Stimulated activated CD8-positive, alpha-beta memory T cell treated with anti-CD3 and anti-CD28 coated beads, Interleukin-7, amount 100 ng/mL, for 1 hour (primary cell): ENCODE measurements at places on chromosomes 3 and 15.

DNA sequence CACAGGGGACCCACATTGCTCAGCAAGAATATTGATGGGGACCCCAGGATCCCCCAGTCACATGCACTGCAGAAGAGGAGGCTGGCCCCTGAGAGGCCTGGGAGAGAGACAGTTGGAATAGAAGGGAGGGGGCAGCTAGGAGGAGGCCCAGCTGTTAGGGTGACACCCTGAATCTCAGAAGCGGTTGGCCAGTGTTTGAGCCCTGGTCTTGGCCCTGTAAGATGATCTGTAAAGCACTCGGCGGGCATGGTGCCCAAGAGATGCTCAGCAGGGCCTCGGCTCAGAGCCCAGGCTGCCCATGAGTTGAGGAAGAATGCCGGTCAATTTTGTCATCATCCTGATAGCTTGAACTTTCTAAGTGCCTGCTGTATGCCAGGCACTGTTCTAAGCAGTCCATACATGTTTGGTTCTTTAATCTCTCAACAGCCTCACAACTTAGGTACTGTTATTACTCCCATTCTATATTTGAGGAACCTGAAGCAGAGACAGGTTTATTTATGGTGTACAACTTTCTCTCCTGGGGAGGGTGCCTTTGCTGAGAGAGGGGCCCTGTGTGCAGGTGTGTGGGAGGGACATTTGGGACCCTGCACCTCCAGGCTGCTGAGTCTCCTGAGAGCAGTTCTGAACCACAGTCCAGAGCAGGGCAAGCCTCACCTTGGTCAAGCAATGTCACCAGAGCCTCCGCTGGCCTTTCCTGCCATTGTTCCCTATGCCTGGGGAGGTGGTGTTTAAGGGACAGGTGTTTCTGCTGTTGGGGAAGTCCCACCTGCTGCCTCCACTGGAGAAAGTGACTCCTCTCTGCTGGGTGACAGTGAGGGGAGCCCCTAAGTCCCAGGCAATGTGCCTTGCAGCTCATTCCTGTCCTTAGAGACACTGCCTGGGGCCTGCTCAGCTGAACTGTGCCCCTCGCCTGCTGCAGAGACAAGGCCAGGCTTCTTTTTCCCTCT is 26.0 kb downstream of the SLC6A6 start:
- DNase-seq = no peak

DNA sequence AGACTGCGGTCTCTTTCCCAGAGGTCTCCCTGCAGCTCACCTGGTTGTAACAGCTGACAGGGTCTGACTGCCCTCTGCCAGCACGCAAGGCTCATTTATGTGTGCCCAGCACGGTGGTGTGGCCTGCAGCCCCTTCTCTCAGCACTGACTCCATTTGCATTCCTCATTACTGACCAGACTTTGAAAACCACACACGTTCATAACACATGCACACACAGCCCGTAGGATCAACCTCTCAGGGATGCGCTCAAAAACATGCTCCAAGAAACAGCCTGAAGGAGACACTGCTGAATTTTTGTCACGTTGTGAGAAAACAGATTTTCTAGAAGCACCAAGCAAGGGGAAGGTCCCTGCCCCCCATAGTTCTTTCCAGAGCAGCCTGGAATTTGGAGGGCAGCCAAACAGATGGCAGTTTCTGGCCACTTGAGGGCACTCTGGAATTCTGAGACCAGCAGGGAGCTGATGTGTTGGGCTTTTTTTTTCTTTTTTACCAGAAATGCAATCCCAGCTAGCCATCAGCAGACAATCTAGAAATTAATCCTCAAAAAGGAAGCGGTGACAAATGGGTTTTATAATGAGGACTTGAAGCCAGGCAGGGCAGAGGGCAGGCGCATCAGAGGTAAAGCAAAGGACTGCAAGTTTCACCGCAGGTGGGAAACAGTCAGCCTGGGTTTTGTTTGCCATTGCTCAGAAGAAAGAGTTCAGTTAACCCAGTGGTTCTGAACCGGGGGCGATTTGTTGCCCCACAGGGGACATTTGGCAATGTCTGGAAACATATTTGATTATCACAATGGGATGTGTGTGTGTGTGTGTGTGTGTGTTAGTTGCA is 170.5 kb upstream of the PROK2 start:
- DNase-seq = no peak

DNA sequence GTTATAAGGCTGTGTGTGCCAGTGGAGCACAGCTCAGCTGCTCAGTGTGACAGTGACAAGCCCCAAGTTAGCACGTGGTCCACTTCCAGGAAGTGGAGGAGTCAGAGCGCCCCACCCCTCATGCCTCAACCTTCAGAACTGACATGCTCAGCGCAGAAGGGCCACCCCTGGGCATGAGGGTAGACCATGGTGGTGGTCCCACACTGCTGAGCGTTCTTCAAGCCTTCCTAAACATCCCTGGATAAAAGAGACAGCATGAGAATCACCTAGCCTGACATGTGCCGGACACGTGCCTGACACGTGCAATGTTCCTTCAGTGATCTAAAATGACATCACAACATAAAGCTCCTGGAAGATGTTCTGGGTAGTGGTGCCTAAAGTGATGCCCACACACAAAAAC is 16.8 kb downstream of the ATP10A start:
- no peak for DNase-seq

- DNase-seq = no peak
These were observed 4.1 kb downstream of the TJP1 start for GRCh38 chr15:29818141-29818540.

DNA sequence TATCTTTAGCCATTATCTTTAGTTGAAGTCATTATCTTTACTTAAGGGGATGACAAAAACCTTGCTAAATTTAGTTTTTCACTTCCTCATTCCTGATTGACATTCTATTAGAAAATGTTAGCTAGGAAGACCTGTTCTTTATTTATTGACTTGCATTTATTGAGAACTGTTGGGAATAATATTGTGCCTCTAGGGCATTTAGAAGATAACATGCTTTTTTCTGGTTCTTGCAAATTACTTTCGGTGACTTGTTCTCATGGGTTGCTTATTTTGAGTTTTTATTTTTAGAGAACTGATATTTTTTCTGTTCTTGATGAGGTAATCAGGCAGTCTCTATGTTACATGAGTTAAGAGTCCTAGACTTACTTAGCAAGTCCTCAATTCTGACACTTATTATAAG is 48.3 kb upstream of the CTDSPL start:
- DNase-seq = no peak

DNA sequence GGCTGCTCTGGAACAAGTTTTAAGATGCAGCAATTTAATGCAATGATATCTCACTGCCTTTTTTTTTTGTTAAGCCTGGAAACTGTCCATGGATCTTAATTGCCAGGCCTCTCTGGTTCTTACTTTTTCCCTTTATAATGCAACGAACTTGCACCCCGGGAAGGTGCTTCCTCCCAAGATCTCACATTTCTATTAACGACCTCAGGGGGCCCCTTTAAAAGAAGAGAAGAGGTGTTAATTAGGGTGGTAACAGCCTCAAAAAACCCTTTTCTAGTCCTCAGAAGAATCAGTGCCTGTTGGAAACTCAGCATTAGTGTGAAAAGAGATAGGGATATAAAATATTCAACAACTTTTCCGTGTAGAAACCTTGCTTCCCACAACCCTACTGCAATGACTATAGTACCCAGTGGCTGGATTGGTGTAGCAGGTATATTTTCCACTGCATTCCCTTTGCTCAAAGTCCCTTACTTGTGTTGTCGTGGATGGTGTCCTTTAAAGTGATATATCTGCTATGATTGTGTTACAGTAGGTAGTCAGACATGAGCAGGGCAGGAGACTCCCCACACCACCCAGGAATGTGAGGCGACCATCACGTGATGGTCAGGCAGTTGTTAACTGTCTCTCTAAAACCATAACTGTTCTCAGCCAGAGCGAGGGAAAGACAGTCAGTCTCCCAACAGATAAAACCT is 121.8 kb downstream of the CTNNB1 start:
- no peak for DNase-seq

- no peak for DNase-seq
These were observed 6.9 kb downstream of the IGDCC3 start for GRCh38 chr15:65370885-65371284.

- DNase-seq = no peak
These were observed 26.1 kb downstream of the ABTB1 start for GRCh38 chr3:127698691-127699415.

DNA sequence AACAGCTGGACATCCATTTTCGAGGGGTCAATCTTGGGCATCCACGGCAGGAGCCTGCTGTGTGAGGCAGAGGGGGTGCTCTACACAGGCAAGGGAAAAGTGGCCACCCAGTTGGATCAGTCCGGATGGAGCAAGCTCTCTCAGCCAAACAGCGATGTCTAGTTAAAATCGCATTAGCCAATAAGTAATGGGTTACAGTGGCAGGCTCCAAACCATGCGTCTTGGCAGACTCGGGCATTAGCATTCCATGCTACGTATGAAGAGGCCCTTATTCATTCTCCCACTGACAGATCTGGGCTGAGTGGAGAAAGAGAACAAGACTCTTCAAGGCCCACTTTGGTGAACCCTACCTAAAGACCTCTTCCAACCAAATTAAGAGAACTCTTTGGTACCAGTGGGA is 49.3 kb downstream of the CCNB2 start:
- DNase-seq = no peak
